ENCODE measurements at places on chromosomes 2 and 18.

DNA sequence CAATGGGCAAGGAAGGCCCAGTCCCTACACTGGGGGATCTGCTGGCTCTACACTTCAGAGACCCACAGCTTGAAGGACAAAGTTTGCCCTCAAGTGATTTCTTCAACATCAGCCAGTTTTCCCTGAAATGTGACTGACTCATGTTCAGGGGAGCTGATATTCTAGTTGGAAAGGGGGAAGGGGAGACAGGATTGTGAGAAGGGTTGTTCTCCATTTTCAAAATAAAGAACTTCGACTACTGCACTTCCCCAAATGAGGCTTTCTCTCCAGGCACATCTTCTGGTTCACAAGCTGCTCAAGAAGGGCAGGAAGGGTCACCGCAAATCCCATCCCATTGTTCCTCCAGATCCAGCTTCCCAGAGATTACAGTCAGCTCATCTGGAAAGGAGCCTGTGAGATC lies 117.6 kb downstream of the BCL2L11 start:
- DNase-seq, result no peak

GRCh38 chr2:33509908-33510585 lies 33.6 kb downstream of the RASGRP3 start:
- DNase-seq, result no peak

DNA sequence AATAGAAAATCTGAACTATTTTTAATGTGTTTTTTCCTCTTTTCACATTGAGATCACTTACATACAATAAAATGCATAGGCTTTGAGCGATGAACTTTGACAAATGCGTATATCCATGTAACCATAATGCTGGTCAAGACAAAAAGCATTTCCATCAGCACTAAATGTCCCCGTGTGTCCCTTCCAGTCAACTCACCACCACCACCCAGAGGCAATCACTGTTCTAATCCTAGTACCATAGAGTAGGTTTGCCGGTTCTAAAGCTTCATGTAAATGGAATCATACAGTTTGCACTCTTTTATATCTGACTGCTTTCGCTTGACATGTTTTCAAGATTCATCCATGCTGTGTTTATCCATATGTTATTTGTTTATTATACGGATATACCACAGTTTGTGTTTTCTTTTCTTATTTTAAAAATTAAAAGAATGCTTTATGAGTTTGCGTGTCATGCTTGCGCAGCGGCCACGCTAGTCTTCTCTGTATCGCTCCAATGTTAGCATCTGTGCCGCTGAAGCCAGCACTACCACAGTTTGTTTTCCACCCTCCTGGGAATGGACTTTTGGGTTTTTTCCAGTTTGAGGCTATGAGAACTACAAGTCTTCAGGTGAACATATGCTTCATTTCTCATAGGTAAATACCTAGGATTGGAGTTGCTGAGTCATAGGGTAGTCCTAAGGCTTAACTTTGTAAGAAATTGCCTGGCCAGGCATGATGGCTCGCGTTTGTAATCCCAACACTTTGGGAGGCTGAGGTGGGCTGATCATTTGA lies 197.5 kb upstream of the CHAC2 start:
- DNase-seq, result no peak

DNA sequence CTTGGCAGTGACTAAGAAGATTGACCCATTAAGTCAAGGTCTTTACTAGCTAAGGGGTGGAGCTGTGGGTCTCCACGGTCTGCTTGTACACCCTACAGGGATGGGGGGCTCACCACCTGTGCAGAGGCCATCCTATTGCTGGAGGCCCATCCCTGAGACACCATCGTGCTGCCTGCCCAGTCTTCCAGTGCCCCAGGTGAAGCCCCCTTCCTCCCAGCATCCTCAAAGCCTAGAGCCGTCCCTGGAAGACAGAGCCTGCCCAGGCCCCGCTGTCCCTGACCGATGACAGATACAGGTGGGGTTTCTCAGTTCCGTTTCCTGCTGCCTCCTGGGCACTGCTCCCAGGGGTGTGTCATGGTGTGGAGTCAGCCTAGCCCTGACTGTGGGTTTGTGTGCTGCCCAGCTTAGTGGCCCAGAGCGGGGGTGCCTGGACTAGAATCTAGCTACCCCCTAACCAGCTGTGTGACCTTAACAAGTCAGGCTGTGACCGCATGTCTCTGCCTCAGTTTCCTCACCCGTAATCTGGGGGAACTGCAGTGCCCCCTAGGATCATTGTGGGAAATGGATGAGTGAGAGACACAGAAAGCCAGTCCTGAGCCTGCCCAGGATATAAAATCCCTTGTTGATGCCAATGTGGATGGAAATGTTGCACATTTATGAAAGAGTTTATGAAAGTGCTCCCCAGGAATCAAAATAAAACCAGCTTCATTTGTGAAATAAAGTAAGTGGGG lies 2.0 kb downstream of the OTOS start:
- DNase-seq, result no peak

GRCh38 chr2:48272199-48272598 lies 257.8 kb upstream of the STON1 start:
- no peak for DNase-seq

GRCh38 chr18:26771524-26771923 lies 94.0 kb downstream of the AQP4 start:
- no peak for DNase-seq

DNA sequence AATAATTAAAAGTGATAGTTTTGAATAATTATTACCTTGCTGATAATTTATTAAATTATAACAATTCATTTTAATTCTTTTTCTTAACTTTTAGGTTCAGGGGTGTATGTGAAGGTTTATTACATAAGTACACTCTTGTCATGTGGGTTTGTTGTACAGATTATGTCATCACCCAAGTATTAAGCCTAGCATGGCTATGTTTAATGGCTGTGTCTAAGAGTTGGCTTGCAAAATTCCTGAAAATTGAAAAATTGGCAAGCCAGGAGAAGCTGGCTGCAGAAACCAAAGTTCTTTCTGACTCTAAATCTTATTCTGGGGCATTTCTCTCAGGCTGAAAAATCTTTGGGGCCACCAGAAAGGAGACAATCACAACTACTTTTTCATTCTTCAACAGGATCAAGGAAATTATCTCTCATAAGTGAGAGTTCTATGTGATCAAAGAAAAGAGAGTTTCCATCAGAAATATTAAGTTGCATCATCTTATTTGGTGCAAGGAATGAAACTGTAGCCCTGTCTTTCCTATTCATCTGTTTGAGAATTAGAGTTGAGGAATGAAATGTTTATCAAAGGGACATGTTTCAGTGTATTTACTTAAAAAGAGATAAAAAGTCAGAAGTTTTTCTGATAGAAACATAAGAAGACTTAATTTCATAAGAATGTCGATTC lies 412.1 kb upstream of the CDH2 start:
- DNase-seq, result no peak

DNA sequence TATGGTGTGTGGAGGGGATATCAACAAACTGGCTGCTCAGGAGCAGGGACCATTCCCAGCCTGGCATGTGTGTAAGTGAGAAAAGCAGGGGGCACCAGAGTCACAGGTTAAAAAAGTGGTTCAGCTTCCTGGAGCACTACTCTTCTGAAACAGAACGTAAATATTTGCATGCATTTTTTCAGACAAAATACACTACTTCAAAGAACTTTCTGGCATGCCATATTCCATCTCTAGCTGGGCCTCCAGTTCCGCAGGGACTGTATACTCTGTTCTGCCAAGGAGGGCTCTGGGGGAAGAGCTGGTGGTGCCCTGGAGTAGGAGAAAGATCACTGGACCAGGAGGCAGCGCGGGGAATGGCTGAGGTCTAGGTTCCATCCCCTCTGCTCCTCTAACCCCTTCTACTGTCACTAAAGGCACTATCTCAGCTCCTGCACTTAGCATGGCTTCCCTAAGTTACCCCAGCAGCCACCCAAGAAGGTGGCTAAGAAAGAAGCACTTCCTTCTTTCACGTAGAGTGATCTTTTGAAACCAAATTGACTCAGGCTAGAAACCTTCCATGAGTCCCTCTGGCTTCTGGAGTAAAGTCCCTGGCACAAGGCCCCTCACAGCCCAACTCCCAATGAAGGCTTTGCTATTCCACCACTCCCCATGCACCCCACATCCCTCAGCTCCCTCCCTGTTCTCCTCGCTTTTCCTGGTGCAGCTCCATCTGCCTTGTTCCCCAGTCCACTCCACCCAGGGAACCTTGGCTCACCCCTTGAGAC lies 57.6 kb upstream of the CABLES1 start:
- peak; percentile 9 for DNase-seq

- no peak for DNase-seq
Observed at GRCh38 chr2:99436874-99437273, 52.9 kb downstream of the REV1 start.

GRCh38 chr2:64288321-64289193 lies 144.3 kb upstream of the PELI1 start:
- DNase-seq, result no peak

DNA sequence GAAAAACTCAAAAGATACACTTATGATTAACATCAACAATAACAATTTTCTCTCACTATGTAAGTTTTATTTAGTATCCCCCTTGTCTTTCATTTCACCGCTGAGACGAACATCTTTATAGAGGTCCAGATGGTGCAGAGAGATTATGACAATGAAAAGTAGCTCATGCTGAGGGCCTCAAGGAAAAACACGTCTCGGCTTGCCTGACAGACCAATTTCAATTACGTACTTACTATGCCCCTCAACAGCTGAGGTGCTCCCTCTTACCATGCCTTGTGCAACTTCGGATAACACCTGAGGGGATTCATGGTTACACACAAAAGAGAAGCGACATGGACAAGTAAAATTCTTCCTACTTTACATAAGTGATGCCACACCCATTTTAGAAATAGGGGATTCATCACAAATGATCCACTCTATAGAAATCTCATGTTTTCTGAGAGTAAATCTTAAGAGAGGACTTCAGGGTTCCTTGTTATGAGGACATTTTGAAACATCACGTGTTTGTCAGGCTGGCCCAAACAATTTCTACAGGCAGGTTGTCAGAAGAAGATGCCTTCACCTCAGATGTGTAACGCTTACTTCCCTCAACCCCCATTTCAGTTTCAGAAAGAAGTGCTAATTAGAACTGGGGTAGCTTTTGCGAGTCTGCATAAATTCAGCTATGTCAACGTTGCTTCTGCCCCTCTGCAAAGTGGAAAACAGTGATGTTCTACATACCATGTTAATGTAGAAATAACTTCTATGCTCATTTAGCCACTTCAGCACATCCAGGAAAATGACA lies 191.4 kb downstream of the NRXN1 start:
- no peak for DNase-seq

- DNase-seq, result no peak
Observed at GRCh38 chr2:133892352-133892913, 324.2 kb upstream of the NCKAP5 start.

DNA sequence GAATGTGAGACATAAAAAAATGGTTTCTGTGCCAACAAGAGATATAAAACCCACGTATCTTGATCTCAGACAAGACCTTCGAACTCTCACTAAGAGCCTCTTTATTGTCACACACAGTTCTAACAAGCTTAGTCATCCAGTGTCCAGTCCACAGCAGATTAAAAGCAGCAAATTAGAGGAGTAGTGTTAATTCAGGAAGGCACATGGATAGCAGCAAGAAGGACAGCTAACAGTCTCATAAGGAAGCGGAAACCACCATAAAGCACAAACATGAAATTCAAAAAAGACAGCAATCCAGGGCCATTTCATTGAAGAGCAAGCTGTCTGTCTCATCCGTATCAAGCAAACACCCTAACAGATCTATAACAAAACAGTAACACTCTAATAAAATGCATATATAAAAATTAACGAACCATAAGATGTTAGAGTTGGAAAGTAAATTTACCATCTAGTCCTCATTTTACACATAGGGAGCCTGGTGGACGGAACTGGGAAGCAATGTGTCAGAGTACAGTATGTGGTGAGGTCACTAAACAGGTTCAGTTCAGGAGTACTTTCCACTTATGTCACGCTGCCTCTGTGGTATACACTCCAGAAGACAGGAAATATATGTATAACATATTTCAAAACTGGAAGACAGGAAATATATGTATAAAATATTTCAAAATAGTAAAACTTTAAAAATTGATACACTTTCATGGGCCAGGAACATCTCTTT lies 18.3 kb downstream of the AAK1 start:
- DNase-seq, result no peak

- no peak for DNase-seq
Observed at GRCh38 chr2:70779911-70780545, 10.4 kb downstream of the FIGLA start.

DNA sequence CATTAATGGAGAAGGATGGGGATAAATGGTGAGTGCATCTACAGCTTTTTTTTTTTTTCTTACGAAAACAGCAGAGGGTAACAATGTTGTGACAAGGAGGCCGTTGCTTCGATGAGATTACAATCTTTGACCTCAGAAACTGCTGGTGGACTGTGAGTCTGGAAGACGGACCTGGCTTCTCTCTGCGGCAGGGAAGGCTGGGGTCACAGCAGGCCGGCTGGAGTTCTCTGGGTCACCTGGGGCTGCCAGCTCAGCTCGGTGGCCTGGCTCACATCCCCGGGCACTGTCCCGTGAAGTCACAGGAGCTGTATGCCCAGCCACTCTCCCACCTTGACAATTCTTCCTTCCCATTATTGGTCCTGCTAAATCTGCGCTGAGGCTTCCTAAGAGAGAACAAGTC lies 160.8 kb downstream of the ACKR3 start:
- DNase-seq, result no peak

DNA sequence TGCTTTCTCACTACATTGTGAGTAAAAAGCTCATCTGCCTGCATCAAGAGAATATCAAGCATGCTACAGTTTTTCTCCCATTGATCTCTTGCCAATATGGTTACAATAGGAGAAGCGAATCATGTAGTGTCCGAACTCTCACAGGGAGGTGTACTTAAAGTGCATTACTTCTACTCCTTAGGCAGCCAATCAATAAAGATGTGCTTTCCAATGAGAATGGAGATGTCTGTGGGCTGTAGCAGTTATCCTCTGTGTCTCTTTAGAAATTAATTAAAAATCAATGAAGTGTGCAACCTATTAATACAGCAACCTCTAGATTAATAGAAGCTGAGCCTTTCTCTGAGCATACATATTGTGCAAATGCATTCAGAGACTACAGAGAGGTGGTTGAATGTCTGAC lies 883.7 kb downstream of the CPS1 start:
- no peak for DNase-seq

GRCh38 chr2:222769941-222770340 lies 90.9 kb upstream of the ACSL3 start:
- DNase-seq, result no peak

GRCh38 chr18:33840212-33840593 lies 262.2 kb downstream of the ASXL3 start:
- DNase-seq, result no peak

GRCh38 chr2:157194844-157195243 lies 62.7 kb upstream of the GALNT5 start:
- DNase-seq, result no peak

- no peak for DNase-seq
Observed at GRCh38 chr18:21557607-21558253, 42.8 kb downstream of the ESCO1 start.

GRCh38 chr2:58054264-58054663 lies 7.7 kb downstream of the VRK2 start:
- DNase-seq, result no peak

All from RCC 7860 (cell line).